ENCODE measurements at places on chromosomes 4 and X.

- DNase-seq = no peak
Measured at GRCh38 chr4:138978600-138978999, 37.0 kb upstream of the NOCT start.

DNA sequence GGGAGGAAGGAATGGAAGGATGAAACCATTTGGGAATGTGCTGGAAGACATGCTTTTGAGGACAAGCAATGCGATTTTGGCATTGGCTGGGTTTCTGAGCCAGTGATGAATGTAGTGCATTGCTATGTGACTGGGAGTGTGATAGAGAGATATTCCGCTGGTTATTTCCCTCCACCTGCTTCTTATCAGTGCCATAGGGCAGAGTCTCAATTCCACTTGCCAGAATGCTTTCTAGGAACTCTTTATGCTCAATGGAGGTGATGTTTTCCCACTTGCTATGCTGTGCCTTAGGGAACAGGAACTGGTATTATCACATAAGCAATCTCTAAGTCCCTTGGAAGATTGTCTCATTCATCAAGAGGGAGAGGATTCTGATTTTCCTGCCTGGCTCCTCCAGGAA lies 28.0 kb downstream of the TBL1X start:
- no peak for DNase-seq

DNA sequence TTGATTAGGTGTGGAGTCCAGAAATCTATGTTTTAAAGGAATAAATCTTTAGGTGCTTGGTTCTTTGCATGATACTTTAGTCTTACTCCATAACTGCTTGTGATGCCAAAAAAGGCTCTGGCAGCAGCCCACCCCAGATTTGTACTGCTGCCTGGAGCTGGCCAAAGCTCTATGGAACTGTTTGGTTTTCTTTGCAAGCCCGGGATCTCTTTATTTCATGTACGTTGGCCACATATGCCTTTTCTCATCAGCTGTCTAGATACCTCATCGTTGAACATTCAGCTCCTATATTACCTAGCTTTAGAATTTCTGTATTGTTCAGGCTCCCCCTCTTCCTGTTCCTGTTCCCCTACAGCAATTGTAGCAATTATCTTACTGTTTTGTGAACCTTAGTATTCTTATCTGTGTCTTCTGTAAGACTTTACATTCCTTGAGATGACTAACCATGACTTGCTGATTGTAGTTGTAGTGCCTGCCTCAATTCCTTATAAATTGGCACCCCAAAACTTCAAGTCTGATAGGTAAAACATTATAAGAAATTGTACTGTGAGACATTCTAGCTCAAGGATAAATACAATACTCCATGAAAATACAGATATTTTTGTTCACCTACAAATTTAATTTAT lies 199.4 kb upstream of the GPRIN3 start:
- no peak for DNase-seq

- no peak for DNase-seq
Measured at GRCh38 chrX:31397119-31397518, 325.3 kb upstream of the FTHL17 start.

- peak; percentile 64 for DNase-seq
Measured at GRCh38 chrX:124239911-124240310, 92.5 kb upstream of the TEX13D start.

GRCh38 chr4:110527156-110527555 lies 51.2 kb downstream of the ENPEP start:
- DNase-seq = peak; percentile 18

GRCh38 chr4:6607368-6608055 lies 32.5 kb downstream of the MAN2B2 start:
- DNase-seq = no peak

GRCh38 chr4:39295784-39296183 lies 70.4 kb downstream of the RFC1 start:
- no peak for DNase-seq

- DNase-seq = no peak
Measured at GRCh38 chrX:150038315-150038714, 100.0 kb upstream of the EOLA2 start.

DNA sequence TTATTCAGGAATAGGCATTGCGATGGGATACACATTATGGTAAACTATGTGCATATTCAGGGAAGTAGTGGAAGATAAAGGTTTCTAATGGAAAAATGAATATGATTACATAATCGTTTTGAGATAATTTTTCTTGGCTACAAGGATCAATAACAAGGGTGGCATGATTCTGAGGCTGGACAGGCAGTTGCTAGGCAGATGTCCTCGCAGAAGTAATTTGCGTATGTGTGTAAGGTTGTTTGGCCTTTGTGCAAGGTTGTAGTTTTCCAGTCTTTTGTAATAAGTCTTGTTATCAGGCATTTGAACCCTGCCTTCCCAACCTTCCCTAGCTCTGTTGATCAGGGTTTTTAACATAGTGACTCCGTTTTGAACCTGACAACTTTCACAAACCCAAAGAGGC lies 59.7 kb downstream of the RGS12 start:
- no peak for DNase-seq

- DNase-seq = no peak
Measured at GRCh38 chrX:103774070-103774642, 2.5 kb upstream of the PLP1 start.

DNA sequence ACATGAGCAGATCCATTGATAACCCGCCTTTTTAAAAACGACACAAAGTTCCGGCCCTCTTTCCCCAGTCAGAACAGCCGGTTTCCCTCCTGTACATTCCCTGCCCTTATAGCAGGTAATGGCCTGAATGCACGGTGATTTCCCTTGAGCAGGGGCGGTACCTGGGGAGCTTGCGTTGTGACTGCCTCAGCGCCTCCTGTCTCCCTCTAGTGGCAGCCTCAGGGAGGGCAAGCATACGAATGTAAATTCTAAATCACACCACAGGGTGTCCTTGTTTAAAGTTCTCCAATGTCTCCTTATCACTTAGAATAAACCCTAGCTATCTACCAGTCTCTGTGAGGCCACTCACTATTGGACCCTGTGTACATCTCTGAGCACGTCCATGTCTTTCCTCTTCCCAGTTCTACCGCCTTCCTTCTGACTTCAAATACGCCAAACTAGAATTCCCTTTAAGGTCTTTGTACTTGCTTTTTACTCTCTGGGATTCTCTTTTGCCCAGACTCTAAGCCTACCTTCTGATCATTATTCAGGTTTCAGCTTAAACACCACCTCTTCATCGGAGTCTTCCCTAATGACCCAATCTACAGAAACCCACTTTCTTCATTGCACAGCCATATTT lies 18.4 kb upstream of the LDB2 start:
- DNase-seq = peak; percentile 71

- no peak for DNase-seq
Measured at GRCh38 chr4:4875147-4875546, 15.7 kb downstream of the MSX1 start.

DNA sequence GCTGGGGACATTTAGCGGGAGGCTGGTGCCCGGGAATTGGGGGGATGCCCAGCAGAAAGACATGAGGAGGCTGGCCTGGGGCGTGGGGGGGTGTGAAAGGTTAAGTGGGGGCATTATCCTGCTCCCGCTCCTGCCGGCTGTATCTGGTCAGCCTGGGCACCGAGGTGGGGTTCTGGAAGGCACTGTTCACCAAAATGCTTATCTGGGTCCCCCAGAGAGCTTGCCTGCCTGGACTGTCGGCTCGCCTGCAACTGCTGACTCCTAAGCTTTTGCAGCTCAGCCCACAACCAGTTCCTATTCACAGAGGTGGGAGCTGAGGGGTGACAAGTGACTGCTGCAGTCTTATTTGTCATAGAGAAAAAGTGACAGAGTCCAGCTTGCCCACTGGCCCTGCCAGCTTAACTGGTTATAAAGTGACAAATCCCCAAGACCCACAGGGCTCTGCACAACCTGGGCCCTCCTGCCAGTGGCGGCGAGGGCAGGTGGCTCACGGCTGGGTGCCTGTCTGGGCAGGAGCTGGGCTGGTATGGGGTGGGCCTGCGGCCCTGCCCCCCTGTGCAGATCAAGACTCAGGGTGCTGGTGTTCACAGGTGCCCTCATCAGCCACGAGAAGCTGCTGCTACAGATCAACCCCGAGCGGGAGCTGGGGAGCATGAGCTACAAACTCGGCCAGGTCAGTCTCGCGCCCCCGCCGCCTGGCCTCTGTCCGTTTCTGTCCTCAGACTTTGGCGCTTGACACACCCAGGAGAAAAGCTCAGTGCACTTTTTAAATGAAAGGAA lies 23.7 kb upstream of the MSANTD1 start:
- no peak for DNase-seq

GRCh38 chr4:101843054-101843453 lies 52.5 kb downstream of the BANK1 start:
- no peak for DNase-seq

DNA sequence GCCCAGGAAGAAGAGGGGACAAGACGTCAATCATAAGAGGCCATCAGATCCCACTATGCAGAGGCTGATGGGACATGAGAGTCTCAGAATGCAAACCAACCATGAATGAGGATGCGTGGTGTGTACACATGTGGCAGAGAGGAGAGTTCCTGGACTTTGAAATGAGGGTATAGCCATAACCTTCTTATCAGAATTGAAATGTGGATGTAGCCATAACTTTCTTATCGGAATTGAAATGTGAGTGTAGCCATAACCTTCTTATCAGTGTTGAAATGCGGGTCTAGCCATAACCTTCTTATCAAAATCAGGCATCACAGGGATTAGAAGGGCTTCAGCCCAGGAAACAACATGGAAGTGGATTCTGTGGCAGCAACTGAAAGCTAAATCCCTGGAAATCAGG lies 415.5 kb upstream of the FAT1 start:
- DNase-seq = no peak

All from CD4-positive, alpha-beta T cell treated with Interleukin-21 for 1 hour (primary cell).